Activated CD4-positive, alpha-beta T cell treated with anti-CD3 and anti-CD28 coated beads, Interleukin-10, Interleukin-2, amounts not matched to agents 100 ng/mL and 50 ng/mL, durations not matched to agents 16 hours and 8 hours (primary cell): ENCODE measurements at places on chromosomes 5 and 9.

DNA sequence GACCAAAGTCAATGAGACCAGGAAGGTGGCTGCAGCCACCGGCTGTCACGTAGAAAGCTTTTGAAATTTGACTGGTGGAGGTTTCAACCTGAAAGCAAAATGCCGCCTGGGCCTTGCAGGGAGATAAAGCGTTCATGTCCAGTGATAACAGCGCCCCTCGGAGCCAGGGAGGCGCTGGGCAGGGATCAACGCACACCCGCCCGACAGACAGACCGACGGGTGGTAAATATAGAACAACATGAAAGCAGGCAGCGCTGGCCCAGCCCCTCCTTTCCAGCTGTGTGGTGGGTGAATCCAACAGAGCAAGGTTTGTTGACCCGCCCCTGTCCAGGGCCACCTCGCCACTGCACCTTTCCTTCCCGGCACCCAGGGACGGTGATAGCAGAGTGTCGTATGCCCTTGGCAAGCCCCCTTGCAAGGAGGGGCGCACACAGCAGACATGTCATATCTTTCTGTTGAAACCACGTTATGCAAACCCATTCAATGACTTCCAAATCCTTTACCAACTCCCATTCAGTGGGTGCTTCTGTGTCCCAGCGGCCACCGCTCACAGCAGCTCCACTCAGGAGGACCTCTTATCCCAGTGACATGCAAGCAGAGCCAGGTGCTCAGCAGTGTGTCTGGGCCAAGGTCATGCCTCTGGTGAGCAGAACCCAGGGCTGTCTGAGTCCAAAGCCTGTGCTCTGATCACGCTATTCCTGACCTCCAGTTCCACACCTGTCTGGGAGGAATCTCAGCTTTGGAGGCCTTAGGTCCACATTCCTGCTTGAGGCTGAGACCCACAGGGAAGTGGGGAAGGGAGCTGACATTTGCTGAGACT, 38.7 kb downstream of the NKX2-5 start:
- DNase-seq = no peak

GRCh38 chr5:130099008-130099407, 194.7 kb downstream of the CHSY3 start:
- DNase-seq = no peak

DNA sequence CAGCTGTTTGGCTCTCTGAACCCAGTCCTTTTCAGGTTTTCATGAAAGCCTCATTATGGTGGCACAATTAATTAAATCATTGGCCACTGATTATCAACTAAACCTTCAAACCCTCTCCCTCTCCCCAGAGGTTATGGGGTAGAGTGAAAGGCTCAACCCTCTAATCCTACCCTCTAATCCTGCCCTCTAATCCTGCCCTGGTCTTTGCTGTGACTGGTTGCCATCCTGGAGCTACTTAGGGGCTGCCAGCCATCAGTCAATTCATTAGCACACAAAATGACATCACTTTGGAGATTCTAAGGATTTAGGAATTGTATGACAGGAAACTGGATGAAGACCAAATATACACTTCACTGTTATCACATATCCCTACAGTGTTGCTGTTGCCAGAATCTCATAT, 36.1 kb downstream of the ANKS6 start:
- DNase-seq = no peak

DNA sequence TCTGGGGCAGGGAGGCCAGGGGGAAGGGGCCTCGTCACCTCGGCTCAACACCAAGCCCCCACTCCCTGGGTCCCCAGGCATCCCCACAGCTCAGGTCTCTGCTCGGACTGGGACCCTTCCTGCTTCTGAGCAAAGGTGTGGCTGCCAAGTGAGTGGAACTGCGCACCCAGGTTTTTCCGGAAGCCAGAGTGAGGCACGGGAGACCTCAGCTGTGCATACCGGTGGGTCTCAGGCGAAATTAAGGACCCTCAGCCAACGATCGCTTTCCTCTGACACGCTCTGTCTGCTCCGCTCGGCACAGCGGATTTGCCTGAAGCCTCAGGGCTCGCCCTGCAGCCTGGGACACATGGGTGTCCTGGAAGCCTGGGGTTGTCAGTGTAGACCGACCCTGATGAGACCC, 41.0 kb upstream of the IRX4 start:
- DNase-seq = no peak

GRCh38 chr5:116296335-116297072, 211.7 kb downstream of the COMMD10 start:
- no peak for DNase-seq

- DNase-seq = no peak
Measured at GRCh38 chr5:111954516-111955395, 197.8 kb upstream of the NREP start.

GRCh38 chr9:20651939-20652338, 29.6 kb upstream of the MLLT3 start:
- DNase-seq = no peak

DNA sequence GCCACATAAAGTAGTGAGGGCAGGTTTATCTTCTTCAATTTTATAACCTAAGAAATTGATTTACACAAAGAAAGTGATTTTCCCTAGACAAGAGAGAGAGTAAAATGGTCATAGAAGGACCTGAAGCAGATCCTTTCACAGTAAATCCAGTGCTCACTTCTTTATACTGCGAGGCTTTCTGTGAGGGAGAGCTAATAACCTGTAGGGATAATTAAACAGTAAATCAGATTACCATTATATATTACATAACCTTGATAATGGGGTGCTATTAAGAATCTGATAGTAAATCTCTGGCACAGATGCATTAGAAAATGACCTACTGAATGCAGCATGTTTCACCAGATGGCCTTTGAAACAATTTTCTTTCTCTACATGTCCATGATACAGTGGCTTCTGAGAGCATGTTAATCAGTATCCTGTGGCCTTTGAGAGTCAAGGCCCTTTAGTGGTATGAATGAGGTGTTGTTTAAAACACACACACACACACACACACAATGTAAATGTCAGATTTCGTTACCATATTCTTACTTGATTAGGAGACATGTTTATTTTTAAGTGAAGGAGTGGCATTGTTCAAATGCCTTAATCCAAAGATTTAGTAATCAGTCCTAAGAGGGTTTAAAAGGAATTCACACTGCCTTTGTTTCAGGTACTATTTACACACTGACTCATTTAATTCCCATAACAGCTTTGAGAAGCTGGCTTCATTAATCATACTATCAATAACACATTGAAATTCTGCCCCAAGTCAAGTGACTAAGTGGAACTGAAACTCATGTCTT, 124.7 kb downstream of the ALDH1A1 start:
- DNase-seq = no peak

GRCh38 chr5:5902678-5903646, 475.4 kb downstream of the MED10 start:
- no peak for DNase-seq

DNA sequence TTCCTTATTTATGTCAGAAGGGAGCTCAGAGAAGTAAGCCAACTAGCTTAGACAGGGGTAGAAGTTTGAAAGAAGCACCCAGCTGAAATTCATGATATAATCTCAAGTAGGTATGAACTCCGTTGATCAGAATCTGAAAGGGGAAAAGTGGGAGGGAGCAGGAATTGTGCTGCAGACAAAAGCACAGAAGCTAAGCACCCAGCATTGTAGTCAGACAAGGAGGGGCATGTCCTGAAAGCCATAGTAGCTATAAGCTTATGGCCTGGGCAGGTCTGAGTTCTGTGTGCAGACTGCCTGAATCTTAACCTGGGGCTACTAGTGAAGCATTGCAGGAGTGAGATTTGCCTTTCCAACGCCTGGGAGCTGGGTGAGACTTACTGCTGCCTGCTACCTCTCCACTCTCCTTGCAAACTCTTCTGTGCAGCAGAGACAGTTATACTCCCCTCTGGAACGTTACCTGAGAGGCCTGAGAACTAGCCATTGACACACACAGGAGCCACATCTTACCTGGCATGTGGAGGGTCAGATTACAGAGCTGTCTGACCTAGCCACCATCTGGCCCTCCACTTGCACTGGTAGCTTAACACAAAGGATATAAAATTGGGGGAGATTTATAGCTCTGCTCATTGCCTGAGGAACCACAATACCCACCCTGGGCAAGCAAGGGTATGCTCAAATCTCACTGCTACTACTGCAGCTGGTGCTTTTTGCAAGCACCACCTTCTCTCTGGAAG, 9.8 kb upstream of the CYLC2 start:
- DNase-seq = no peak

- DNase-seq = no peak
Measured at GRCh38 chr5:54329731-54330709, 19.6 kb upstream of the ARL15 start.

GRCh38 chr5:54653956-54654614, 136.5 kb downstream of the SNX18 start:
- DNase-seq = peak; percentile 36

DNA sequence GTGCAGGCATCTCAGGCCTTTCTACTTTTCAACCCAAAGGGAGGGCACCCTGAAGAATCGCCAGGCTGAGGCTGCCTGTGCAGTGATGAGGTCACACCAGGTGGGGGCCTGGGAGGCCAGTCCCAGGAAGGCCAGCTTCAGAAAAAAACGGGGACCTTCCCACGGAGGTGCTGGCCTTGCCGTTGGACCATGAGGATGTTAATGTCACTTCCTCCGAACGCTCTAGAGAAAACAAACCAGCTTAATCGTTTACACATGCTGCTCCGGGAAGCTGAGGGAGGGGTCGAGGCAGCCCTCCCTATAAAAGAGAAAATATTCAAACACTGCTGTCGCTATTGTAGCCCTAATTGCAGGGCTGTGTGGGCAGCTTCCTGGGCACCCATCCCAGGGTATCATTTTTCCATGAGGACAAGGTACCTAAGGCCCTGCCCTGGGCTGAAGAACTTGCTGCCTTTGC, 27.0 kb downstream of the PTGES start:
- no peak for DNase-seq

- no peak for DNase-seq
Measured at GRCh38 chr9:77735494-77735893, 87.4 kb upstream of the GNA14 start.

DNA sequence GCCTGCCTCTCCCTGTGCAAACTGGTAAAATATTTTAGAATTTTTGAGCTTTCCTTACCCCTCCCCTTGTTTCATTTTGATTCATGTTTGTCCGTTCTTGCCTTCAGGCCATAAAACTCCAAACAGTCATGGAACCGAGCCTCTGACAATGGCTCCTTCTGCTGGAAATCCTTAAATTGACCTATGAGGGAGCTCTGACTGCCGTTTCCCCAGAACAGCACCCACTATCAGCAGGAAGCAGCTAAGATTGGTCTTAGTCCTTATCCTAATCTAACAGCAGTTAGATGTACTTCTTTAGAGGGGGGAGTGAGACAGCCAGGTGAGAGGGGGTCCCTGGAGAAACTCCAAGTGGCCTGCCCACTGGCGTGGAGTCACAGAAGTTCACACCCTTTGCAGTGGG, 106.7 kb downstream of the FAM174A start:
- DNase-seq = no peak

- no peak for DNase-seq
Measured at GRCh38 chr5:117881426-117882230, 1106.7 kb downstream of the DTWD2 start.

- no peak for DNase-seq
Measured at GRCh38 chr5:463301-463700, 20.3 kb downstream of the EXOC3 start.

DNA sequence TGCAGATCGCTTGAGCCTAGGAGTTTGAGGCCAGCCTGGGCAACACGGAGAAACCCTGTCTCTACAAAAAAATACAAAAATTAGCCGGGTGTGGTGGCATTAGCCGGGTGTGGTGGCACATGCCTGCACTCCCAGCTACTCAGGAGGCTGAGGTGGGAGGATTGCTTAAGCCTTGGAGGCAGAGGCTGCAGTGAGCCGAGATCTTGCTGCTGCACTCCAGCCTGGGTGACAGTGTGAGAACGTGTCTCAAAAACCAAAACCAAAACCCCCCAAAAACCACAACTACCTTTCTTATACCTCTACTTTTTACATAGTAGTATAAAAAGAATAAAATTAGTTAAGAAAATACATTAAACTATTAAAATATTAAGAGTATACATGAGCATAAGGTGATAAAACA, 121.2 kb downstream of the RAPGEF6 start:
- peak; percentile 44 for DNase-seq

GRCh38 chr5:105978011-105978410, 1692.7 kb downstream of the EFNA5 start:
- DNase-seq = no peak

GRCh38 chr9:87336914-87337333, 160.7 kb upstream of the DAPK1 start:
- DNase-seq = peak; percentile 56

DNA sequence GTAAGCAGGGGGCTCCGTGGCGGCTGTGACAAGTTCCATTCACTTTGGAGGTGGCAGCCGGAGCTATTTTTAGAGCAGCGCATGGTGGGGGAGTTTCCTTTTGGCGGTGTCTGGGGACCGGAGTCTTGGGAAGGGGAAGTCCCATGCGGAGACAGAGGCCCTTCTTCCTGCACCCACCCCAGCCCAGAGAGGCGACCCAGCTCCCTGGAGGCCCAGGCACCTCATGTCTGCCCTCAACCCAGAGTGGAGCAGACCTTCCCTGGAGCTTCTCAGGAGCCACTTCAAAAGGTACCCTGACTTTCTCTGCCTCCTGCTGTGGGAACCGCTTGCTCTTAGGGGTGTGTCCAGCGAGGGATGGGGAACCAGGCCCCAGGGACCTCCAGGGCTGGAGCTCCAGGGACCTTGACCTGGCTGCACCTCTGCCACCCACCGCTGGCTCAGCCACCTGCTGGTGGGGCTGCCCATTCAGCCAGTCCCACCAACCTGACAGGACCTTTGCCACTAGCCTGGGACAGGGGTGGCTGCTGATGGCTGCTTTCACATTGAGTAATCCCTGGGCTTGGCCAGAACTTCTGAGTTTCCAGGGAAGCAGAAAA, 34.1 kb downstream of the NEK6 start:
- DNase-seq = peak; percentile 74

GRCh38 chr5:73278693-73279092, 105.7 kb downstream of the TMEM174 start:
- no peak for DNase-seq

GRCh38 chr9:15927161-15927560, 374.3 kb downstream of the CCDC171 start:
- no peak for DNase-seq

- no peak for DNase-seq
Measured at GRCh38 chr5:51983161-51983560, 599.9 kb downstream of the ISL1 start.

- no peak for DNase-seq
Measured at GRCh38 chr5:66513130-66513529, 83.1 kb upstream of the MAST4 start.

DNA sequence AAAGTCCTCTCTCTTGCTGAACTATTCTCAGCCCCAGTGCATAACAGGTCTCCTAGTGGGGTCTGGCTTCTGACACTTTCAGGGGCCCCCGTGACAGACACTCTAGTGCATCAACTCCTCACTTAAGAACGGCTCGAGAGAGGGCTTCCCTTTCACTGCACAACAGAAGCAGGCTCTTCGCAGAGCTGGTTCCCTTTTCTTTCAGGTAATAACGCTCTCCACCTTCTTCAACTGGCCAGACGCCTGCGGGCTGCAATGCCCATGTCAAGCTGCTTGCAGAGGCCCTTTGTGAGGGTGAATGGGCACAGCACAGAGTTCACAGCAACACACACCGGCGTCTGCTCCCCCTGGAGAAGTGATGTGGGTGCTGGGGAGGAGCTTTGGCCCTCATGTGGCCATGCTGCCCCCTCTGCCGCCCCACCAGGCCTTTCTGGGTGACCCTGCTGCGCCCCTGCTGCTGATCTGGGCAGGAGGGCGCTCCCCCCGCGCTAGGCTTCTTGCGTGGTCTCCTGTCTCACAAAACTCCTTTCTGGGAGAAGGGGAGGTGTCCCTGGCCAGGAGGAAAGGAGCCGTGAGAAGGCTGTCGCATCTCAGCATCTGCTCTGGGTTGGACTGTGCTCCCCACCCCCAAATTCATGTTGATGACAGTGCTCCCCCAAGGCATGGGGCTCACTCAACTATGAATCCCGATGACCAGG, 2.4 kb downstream of the MRPL36 start:
- no peak for DNase-seq

GRCh38 chr5:131364507-131365050, 100.7 kb downstream of the CDC42SE2 start:
- no peak for DNase-seq
